Posterior cingulate gyrus (tissue), 11 donors: ENCODE measurements at places on chromosomes 16 and 17.

DNA sequence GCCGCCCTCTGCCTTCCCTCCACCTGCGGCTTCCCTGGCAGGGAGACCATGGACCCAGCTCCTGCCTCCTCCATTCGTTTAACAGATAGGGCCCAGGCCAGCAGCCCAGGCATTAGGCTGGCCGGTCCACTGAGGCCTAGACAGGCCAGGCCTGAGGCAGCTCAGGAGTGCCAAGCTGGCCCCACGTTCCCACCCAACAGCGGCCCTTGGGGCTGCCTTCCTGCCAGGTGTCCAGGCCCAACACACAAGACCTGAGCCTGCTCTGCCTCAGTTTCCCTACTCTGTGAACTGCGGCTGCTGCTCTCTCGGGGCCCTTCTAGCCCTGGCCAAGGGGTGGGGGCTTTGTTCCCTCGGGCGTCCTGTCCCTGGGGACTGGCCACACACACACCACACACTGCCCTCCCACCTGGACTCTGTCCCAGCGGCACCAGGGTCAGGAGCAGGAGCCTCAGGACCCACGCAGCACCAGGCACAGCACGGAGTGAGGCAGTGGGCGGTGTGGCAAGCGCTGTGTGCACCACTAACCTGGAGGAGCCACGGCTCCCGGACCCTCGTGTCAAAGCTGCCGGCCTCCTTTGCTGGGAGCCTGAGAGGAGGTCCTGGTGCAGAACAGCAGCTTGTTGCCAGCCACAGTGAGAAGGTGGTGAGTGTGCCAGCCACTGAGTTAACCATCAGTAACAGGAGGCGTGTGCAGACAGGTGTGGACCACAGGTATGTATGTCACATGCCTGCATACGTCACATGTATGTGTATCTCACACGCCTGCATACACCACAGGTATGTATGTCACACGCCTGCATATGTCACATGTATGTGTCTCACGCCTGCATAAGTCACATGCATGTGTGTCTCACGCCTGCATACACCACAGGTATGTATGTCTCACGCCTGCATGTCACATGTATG is 14.6 kb upstream of the CDH15 start:
- DNase-seq, result no peak

DNA sequence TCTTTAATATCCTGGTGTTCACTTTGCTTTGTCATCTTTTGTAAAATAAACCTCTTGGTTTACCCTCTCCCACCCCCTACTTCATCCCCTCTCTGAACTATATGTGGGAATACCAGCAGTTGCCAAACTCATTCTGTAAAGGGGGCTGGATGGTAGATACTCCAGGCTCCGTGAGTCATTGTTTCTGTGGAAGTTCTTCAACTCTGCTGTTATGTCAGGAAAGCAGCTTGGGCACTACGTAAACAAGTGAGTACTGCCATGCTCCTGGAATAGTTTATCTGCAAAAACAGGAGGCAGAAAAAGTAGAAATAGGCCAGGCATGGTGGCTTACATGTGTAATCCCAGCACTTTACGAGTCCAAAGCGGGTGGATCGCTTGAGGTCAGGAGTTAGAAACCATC is 17.6 kb downstream of the MVP start:
- DNase-seq, result no peak

GRCh38 chr16:73140929-73141328 is 93.0 kb upstream of the ZFHX3 start:
- no peak for DNase-seq

DNA sequence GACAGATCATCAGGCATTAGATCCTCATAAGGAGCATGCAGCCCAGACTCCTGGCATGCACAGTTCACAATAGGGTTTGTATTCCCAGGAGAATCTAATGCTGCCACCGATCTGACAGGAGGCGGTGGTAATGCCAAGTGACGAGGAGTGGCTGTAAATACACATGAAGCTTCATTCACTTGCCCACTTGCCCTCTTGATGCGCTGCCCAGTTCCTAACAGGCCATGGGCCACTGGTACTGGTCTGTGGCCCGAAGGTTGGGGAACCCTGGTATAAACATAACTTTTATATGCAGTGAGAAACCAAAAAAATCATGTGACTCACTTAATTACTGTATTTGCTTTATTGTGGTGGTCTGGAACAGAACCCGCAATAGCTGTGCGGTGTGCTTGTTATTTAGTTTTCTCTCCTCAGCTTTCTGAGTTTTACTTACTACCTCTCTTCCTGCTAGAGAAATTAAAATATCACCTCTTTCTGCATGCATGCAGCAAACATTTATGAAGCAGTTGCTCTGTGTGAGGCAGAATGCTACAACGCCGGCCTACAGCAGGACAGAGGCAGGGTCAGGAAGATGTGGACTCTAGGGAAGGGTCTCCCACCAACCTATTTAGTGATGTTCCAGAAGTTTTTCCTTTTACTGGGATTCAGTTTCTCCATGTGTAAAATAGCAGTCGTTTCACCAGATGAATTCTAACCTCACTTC is 151.3 kb downstream of the MAF start:
- DNase-seq, result no peak

DNA sequence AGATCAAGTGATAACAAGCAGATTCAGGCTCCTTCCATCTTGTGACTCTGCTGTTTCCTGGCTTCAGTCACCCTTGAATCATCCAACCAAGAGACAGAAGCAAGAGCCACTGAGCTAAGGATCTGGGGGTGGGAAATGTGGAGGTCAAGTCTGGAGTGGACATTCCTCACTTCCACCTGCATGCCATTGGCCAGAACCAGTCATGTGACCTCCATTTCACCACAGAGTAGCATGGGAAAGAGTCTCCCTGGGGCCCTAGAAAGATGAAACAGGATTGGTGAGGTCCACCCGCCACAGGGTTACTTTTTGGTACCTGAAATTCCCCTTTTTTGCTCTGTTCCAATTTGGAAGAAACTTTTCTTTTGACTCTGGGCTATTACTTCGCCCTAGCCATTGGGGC is 1006.0 kb upstream of the EEF2KMT start:
- DNase-seq, result no peak

DNA sequence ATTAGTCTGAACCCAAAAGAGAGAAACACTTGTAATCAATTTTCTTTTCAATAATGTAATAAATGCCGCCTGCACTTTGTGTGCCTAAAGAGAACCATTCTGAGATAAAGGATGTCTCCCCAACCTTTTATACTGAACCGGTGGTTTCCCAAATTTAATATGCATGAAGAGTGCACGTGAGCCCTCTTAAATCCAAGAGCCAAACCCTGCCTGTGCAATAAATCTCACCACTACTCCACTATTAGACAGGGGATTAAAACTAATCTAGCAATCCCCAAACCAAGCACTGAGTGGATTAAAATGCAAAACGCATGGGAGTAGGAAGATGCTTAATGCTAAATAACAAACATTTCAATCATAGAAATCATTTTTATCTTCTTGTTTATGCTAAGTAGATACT is 351.0 kb upstream of the PSMD7 start:
- no peak for DNase-seq
